Activated naive CD4-positive, alpha-beta T cell (primary cell): ENCODE measurements at places on chromosomes 2 and 18.

GRCh38 chr2:221478485-221478863 lies 93.6 kb downstream of the EPHA4 start:
- DNase-seq, result no peak

DNA sequence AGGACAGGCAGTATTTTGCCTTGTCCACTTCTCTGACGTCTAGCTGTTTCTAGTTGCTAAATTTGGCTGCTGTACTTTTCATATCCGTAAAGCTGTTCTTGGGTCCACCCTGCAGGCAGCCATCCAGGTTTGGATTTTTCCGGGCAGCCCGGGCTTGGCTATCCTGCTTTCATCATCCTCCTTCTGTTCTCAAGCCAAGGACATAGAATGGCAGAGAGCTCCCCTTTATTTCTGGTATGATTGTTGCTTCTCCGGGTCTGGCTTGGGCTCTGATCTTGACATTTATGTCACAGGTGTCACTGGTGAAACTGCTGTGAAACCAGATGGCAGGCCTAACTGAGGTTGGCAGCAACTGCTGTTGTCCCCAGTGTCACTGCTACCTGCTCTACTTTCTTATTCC lies 35.5 kb downstream of the SCN2A start:
- no peak for DNase-seq

DNA sequence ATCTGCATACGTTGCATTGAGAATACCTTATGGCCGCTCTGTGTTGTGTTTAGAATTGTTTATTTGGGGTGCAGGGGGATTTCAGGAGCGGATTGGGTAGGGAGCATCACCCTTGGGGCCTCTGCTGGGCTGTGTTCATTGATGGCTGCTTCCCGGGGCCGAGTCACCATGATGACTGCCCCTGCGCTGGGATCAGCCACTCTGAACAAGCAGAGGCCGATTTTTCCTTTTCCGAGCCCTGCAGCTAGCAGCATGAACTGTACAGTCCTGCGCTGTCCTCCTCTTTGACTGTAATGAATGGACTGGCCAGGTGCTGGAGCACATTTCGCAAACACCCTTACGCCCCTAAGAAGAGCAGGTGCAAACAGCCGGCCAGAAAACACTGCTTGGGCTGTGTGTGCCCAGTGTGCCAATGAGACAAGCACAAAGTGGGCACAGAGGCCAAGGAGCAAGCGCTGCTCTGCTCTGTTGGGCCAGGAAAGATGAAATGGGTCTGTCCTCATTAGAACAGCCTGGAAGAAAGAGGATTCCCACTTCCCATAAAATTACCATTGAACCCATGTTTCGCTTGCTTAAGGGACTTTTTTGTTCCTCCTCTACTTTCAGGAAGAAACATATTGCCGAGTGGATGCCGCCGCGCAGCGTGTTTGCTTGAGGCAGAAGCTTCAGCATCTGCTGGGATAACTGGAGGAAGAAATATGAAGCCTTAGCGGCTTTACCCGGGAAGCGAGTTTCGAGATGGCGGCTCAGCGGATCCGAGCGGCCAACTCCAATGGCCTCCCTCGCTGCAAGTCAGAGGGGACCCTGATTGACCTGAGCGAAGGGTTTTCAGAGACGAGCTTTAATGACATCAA lies 82.7 kb downstream of the SH3BP4 start:
- DNase-seq, result no peak

DNA sequence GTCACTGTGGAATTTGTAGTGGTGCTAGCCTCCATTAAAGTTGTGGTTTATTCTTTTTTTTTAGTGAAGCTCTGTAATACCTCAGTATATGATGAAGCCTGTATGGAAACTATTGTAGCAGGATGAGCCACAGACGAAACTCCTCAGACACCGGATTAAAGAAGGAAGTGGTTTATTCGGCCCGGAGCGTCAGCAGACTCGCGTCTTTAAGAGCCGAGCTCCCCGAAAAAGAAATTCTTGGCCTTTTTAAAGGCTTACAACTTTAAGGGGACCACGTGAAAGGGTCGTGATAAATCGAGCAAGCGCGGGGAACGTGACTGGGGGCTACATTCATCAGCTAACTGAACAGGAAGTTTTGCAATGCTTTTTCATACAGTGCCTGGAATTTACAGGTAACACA lies 8.1 kb upstream of the CCL20 start:
- DNase-seq, result no peak

- no peak for DNase-seq
These were observed 92.9 kb downstream of the DTNA start for GRCh38 chr18:34802959-34803358.

- no peak for DNase-seq
These were observed 40.1 kb downstream of the NDUFAF7 start for GRCh38 chr2:37271376-37272067.

DNA sequence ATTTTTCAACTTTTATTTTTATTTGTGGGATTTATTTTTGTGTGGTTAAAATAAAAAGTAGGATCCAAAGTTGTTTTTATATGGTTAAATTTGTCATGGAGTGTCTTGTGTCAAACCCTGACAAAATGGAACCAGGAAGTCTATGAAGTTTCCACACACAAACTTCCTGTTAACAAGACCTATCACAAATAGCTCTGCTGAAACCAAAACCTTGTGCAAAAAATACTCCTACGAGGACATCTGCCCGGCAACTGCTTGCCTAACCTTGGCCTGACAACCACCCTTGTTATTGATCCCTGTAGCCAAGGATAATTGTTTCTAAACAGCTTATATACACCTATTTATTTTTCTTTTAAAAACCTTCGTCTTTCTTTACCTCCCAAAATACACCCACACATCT lies 389.6 kb downstream of the TRIB2 start:
- DNase-seq, result no peak

GRCh38 chr2:191957996-191958860 lies 111.3 kb upstream of the CAVIN2 start:
- no peak for DNase-seq
